ENCODE measurements at places on chromosomes 5 and 9.

DNA sequence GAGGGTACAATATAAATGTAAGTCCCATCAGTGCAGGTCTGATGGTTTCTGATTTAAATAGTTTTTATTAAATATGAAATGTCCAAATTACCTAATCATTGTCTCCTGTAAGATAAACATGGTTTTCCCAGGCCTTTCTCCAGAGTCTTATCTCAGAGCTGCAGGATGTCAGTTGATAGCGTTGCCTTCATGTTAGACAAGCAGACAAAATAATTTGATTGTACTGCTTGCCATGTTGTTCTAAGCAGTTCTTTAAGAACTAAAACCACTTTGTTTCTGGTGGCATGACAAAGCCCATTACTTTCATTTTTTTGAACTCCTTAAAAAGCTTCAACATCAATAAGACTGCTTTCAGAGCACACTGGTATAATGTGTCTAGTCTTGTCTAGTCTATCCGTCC is 1073.5 kb downstream of the MAT2B start:
- DNase-seq: no peak

DNA sequence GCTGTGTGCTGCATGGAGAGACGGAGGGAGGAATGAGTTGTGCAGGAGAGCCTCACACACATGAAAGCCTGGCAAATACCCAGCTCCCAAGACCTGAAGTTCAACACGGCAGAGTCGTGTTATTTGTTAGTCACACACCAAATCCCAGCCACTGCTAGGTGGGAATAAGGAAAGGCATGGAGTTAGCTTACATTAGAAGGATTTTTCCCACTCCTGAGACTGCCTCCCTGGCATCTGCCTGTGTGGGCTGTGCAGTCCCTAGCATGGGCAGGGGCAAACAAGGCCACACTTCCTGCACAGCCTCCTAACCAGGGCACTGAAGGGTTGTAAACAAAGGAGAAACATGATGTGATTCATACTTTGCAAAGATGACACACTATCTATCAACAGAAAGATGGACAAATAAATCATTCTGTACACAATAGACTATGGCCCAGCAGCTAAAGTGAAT is 306.8 kb downstream of the SPOCK1 start:
- no peak for DNase-seq

DNA sequence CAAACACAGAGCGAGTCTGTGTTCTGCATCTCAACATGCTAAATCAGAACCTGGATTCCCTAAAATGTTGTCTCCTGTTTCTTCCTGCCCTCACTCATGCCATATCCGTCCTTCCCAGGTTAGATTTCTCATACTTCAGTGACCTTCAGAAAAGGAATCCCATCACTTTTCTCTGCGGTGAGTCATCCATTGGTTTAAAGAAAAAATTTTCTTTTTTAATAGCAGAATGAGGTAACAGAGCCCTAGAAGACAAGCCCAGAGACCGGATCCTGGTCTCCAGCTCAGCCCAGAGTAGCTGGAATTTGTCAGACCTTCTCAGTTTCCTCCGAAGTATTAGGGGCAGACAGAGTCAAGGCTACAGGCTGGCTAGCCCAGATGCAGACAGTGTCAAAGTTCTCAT is 143.2 kb upstream of the DMRT1 start:
- DNase-seq: no peak

- no peak for DNase-seq
Observed at GRCh38 chr9:14731294-14731981, 8.9 kb upstream of the CER1 start.

DNA sequence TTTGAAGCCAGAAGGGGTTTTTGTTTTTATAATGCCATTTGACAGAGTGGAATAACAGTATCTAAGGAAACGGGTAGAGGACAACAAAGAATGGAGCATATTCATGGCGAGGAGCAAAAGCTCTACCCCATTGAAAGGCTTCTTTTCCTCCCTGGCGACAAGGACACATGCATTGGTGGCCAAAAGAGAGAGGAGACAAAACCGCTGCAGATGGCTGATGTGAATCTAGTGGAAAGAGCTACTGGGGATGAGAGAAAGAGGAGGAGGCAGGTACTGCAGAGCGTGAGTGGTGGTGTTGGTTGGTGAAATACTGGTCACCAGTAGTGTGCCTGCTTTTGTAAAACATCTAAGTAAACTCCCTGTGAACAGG is 491 bp downstream of the APC start:
- DNase-seq: no peak

- DNase-seq: no peak
Observed at GRCh38 chr5:56402266-56403220, 169.4 kb upstream of the ANKRD55 start.

DNA sequence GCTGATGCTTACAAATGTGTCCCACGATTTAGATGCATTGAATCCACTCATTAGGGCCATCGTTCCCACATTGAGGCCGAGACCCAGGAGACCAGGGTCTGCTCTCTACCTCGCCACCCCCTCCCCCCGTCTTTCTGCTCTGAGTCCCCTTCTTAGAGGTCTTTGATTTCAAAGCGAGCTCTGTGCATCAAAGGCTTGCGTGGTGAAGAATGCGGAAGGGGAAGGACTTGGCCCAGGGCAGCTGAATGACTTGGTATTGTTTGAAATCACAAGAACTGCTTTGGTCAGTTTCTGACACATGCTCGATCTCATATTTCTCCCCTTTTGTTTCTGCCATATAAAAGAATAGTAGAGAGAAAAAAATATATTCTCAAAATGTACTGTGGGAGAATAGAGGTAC is 78.3 kb upstream of the IRX1 start:
- no peak for DNase-seq

GRCh38 chr5:174311121-174311520 is 265.6 kb downstream of the NSG2 start:
- DNase-seq: peak; percentile 62

DNA sequence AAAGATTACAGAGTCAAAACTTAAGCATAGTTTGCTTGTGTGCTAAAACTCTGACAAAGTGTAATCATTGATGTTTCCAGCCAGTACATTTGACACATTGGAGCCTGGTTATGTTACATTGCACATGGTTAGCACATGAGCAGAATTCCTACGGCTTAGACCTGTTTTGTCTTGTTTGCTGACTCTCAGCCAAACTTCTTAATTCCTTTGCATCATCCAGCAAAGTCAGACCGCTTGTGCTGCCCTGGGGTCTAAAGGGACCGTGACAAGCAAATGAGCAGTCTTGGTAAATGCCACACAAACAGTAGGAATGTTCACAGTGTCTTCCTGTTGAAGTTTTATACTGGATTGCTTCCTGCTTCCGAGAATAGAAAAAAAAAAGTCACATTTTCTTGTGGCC is 72.0 kb upstream of the ENTREP1 start:
- no peak for DNase-seq

DNA sequence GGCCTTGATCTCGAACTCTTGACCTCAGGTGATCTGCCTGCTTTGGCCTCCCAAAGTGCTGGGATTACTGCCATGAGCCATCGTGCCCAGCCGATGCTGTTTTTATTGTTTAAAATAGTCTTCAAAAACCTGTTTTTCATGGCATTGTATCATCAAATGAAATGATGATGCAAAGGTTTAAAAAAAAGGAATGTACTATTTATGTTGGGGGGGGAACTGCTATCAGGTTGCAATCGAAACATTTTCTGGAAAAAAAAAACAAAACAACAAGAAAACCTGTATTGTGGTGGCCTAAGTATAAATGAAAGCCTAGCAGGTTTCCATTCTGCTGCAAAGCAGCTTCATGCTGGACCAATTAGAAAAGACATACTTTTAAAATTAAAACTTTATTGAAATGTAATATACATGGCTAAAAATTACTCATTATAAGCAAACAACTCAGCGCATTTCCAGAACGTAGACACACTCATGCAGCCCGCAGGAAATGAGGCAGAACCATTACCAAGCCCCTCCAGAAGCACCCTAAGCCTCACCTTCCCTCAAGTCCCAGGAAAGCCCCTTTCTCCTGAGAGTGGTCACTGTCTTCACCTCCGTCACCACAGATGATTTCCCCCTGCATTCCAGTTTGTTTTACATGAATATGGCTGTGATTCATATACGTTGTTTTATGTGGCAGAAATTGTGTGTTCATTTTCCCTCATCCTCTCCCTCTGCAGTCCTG is 19.0 kb downstream of the GPR107 start:
- no peak for DNase-seq

- no peak for DNase-seq
Observed at GRCh38 chr9:87605676-87606075, 108.0 kb downstream of the DAPK1 start.

DNA sequence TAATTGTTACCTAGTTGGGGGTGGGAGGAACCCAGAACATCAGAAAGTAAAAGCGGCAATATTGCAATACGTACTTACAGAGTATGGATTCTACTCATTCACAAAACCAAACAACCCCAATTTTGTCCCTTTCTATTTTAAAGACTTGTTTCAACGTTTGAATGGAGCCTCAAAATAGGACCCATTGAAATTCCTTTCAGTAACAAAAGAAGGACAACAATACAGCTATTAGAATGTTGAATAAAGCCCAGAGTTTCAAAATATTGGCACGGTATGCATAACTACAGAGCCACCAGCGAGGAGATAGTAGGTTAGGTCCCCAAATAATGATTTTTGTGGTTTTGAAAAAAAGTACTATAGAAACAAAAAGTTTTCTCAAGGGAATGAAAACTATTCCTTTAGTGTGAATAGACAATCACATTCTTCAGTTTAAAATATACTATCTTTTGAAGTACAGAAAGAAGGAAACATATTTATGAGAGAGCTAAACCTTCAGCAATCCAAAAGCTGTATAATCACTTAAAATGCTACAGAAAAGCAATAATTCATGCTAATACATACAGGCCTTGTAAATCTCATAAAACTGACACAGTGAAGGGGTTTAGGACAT is 235.5 kb downstream of the RFX3 start:
- DNase-seq: no peak

- DNase-seq: no peak
Observed at GRCh38 chr9:81682797-81683196, 6.5 kb downstream of the TLE1 start.

DNA sequence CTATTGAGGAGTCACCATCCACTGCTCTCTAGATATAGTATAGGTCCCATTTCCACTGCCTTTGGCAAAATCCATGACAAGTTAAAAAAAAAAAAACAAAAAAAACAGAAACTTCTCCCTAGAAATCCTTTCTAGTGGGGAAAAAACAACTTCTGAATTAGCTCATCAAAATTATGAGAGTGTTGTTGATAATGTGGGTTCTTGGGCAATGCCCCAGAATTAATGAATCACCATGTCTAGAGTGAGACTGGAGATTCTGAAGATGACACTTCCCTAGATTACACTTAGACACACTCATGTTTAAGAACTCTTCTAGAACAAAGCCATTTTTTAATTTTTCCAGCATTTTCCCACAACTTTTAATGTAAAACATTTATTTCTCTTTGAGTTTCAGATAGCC is 728.0 kb upstream of the C9orf72 start:
- DNase-seq: no peak

DNA sequence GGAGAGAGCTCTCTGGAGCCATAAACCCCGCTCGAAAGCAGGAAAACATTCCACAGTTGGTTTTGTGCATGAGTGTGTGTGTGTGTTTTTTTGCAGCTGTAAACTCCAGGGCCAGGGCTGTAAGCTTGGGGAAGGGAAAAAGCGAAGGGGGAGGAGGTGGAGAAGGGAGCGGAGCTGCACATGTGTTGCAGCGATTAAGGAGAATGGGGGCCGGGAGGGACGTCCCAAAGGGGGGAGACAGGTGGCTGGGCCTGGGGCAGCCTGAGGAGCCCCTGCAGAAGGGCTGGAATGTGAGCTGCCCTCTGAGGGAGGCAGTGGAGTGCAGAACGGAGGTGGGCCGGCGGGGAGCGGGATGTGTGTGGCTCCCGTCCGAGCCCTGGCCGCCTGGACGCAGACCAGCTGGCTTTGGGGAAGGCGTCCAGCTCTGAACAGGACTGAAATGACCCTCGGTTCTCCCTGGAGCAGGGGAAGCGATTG is 2.7 kb upstream of the MYMK start:
- DNase-seq: peak; percentile 37

GRCh38 chr9:121323449-121324151 is 46.5 kb downstream of the STOM start:
- no peak for DNase-seq

GRCh38 chr9:3856592-3856991 is 330.8 kb upstream of the RFX3 start:
- DNase-seq: no peak

DNA sequence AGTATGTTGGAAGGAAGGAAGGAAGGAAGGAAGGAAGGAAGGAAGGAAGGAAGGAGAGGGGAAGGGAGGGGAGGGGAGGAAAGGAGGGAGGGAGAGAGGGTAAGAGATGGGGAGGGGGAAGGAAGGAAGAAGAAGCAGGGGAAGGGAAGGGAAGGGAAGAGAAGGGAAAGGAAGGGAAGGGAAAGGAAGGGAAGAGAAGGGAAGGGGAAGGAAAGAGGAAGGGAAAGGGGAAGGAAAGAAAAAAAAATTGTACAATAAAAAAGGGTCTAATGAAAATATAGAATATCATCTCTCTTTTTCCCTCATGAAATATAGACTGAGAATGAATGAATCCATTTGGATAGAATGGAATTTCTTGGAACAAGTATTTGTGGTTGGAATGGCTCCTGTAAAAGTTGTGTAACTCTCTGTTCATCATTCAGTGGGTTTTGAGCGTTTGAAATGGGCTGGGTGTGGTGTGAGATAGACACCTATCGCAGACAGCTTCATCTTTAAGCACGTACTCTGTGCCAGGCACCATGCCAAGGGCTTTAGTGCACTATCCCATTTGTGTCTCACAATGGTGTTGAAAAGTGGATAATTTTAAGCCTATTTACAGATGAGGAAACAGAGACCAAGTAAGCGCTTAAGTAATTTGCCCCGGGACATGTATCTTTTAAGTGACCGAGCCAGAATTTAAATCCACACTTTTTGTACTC is 11.6 kb upstream of the PAPPA start:
- DNase-seq: no peak

- no peak for DNase-seq
Observed at GRCh38 chr9:88685966-88686365, 151.0 kb downstream of the NXNL2 start.

GRCh38 chr5:95863383-95863757 is 40.8 kb upstream of the GLRX start:
- DNase-seq: no peak

- no peak for DNase-seq
Observed at GRCh38 chr9:123470121-123470782, 114.3 kb downstream of the CRB2 start.

DNA sequence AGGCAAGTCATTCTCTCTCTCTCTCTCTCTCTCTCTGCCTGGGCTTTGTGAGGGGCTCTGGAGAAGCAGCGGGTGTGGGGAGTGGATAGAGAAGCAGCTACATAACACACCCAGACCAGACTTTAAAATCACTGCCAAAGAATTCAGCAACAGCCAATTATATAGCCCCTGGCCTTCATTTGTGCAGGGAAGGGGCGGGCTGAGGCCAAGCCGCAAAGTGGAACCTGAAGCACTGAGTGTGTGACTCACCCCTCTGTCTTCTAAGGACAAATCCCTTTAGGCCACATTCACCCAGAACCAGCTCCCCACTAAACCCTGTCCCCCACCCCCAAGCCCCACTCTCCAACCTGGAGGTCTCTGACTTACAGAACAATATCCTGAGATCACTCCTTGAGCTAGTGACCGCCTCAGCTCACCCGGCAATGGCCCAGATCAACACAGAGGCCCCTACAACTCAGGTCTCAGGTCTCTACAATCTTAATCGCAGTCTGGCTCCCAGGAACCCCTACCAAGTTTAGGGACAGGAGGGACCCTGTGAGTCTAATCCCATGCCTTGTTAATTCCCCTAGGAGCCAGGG is 6.0 kb downstream of the B4GALT1 start:
- no peak for DNase-seq

All from caudate nucleus (tissue), 63 donors.